ENCODE measurements at places on chromosomes 2 and 18.
A peak's percentile ranks its signal among the peaks of the same experiment; 100 is the strongest.

GRCh38 chr2:30382995-30383394, 64.1 kb upstream of the LCLAT1 start:
- DNase-seq, result no peak

DNA sequence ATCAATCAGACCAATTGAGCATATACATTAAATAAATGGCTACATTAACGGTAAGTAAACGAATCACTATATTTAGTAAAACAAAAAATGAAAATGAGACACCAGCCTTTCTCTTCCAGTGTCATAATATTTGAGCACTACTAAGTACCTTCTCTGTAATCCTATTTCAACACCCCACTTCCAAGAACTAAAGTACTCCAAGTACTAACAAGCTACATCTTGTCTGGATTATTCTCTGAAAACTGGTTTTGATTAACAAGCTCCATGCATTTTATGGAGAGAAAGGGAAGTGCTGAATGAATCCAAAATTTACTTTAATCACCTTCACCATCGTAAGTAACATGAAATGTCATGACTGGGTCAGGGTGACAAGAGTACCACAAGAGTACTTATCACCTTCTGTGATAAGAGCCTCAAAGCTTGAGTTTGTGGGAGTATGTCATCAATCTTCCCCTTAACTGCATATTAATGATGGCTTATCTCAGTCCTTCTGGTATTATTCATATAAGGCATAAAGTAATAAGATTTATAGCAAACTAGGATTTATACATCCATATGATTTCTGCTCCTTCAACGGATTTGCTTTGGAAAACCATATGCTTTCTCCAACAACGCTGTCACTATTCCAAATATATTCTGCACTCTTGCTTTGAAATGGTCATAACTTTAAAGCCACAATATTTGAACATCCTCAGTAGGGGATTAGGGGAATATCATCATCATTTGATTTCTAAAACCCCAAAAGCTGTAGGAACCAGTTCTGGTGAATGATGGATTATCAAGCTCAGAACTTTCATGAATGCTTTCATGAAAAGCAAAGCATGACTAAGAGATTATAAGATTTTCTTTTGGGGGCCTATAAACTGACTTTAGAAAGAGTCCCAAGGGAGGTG, 127.0 kb downstream of the ANTXR1 start:
- DNase-seq, result no peak

DNA sequence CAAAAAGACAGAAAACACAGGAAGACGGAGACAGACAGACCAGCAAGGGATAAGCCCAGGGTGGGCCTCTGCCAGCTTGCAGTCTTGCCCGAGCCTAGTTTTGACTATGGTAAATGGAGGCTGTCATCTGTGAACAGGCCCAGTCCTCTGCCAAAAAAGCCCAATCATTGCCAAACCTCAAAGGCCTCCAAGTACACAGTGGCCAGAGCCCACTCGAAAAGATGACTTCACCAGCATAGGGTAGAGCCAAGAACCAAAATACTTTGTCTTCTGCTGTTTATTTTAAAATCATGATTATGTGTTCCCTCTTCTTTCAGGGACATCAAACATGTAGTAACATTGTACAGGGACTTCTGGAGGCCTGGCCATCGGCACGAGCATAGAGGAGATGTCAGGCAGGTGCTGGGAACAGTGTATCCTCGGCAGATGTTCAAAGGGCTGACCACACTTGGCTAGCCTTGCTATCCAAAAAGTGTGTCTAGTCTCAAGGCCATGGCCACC, 66.0 kb downstream of the TTC32 start:
- DNase-seq, result no peak

DNA sequence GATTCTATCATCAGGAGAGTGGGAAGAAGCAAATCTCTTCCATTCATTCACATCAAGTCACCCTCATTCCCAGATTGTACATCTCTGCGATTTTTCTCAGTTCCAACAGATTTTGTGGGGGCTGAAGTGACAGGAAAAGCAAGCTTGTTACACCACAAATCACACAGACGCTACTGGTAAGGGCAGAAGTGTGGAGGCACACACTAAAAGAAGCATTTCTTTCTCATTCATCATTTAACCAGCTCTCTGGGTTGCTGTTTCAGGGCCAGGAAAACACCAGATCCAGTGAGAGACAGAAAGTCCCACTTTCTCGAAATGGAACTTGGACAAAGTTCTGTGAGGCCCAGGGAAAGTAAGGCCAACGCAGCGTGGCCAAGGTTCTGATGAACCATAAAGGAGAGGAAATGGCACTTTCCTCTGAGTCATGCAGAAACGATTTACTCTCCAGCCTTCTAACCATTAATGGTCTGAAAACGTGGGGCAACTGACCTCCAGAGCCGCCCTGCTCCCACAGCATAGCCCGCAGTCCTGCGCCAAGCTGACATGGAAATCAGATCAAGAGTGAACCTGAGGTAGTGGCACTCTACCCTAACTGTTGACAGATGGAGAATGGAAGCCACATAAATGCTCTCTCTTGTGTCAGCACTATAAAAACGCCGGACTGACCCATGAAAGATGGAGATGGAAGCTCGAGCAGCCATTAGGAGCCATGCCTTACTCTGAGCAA, 191.0 kb downstream of the C1D start:
- no peak for DNase-seq

DNA sequence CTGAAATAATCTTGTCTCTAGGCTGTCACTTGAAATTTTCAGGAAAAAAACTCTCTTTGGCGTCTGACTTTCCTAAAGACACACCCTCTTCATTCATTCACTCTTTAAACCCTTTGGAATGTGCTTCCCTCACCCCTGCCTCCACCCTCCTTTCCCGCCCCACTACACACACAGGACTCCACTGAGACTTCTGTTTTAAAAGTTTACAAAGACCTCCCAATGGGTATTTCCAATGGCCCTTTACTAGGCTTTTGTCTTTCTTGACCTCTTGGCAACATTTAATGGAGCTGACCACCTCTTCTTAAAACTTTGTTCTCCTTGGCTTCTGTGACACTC, 96.1 kb downstream of the RBMS1 start:
- no peak for DNase-seq

- DNase-seq, result no peak
These were observed 1451.3 kb upstream of the SLC39A10 start for GRCh38 chr2:194205568-194206227.

GRCh38 chr2:48601349-48601748, 16.3 kb upstream of the GTF2A1L start:
- peak; percentile 1 for DNase-seq

DNA sequence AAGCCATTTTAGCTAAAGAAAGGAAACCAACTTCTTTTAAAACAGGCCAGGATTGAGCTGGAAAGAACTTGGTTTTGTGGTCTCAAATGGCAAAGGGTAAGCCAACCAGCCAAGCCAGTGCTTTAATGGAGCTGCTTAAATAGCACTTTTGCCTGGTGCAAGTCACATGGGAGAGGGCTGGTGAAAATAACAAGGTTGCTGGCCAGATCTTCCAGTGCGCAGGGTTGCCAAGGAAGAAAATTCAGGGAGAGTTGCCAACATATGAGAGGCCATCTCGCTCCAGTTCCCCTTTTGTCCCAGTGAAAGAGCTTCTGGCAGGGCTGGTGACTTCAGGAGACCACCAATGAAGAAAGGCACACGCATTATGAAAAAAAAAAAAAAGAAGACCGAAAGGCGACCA, 57.3 kb downstream of the IRS1 start:
- DNase-seq, result no peak

GRCh38 chr2:74168739-74169138, 9.9 kb downstream of the MOB1A start:
- no peak for DNase-seq

DNA sequence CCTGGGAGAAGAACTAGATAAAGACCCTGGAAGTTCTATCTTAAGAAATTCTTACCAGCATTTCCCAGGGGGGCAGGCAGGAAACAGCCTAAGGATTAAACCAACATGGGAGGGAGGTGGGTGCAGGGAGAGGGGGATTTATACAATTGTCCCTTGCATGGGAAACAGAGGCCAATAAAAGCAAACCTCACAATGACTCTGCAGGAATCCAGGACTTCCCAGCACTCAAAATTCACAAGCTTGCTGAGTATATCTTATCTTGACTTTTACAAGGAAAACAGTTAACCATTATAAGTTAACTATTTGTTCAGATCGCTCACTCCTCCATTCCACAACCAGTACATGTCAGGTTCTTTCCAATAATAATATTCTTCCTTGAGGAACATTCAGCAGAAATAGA, 241.3 kb downstream of the MREG start:
- DNase-seq, result no peak

DNA sequence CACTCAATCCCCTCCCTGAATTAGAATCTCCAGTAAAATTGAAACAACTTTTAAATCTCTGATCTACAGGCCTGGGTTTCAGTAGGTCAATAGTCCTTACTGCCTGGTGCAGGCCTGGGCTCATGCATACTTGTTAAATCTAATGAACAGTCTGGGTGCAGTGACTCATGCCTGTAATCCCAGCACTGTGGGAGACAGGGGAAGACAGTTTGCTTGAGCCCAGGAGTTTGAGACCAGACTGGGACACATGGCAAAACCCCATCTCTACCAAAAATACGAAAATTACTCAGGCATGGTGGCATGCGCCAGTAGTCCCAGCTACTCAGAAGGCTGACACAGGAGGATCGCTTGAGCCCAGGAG, 94.7 kb upstream of the SP3 start:
- DNase-seq, result no peak

DNA sequence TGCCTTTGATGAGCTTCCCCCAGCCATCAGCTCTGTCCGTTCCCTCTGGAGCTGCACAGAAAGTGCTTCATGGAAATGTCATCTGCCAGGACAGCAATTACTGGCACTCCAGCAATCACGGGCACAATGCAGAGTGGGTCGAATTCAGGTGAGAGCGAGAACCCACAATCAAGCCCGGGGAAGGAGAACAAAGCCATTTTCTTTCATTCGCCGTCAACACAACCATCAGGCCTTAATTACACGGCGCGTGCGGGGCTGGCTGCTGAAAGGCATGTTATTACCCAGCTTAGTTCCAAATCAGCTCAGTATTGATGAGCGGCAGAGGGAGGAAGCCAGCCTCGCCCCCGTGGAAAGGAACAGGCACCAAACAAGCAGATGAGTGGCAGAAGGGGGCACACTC, 143.9 kb downstream of the MYT1L start:
- no peak for DNase-seq

DNA sequence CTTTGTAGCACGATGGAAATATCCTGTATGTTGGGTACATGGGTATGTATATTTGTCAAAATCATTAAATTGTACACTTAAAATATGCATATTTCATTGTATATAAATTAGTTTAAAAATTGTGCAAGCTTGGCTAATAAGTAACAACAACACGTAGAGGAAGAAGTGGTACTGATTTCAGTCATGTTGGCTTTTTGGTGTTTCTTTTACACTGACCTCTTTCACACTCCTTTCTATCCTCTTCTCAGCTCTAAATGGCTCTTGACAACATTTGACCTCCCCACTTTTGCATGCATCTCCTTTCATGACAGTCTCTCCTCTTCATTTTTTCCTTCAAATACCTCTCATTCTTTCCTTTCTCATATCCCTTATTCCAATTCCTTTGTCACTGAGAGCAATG, 801.4 kb upstream of the ZEB2 start:
- DNase-seq, result no peak

DNA sequence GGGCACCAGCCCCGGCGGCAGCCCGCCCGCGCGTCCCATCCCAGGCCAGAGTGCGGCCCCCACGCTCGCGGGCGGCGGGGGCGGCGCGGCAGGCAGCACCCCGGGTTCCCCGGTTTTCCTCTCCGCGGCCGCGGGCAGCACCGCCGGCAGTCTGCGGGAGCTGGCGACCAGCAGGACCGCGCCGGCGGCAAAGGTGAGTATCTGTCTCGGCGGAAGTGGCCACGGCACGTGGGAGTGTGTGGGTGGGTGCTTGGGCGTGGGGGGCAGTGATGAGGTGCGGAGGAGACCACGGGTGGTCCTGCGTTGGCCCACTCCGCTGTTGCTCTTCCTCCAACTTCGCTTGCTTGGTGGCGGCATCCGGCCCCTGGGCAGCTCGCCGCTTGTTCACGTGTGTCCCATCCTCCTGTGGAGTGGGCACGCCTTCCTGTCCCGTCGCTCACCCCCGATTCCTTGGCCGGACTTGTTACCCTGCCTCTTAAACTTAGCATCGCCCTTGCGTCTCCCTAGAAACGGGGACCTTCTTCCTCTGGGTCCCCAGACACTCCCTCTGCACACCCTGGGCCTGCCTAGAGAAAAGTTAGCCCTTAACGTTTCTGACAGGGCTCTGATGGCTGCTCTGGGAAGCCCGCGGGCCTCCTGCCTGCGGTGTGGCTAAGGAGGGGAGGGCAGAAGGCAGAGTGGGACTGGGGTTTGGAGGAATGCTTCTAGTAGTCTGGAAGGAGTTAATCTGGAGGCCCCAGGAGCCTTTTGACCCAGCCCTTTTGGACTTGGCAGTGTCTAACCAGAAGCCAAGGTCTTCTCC, 1.1 kb downstream of the SH3RF3 start:
- DNase-seq, result no peak

GRCh38 chr2:216015722-216016464, 2.5 kb upstream of the MREG start:
- no peak for DNase-seq

- no peak for DNase-seq
These were observed 67.0 kb downstream of the ZNF521 start for GRCh38 chr18:25284861-25285550.

- no peak for DNase-seq
These were observed 333.3 kb downstream of the HRH4 start for GRCh38 chr18:24793742-24794141.

- DNase-seq, result no peak
These were observed 219.3 kb downstream of the SPP2 start for GRCh38 chr2:234269769-234270204.

DNA sequence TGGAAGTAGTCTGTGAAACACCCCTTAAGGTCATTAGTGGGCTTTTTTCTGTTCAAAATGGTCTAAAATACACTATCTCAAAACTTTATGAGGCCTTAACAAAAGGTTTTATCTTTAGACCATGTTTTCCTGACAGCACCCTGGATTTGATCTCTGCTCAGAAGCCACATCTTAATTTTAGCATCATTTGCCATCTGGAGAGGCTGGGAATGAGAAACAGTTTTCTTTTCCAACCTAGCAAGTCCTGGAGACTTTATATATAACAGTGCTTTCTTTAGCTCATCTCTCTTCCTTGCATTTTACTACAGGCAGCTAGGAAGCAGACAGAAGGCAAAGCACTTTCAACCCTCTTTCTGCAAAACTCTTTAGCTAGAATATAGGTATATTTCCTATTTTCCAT, 62.7 kb upstream of the CYTIP start:
- no peak for DNase-seq

GRCh38 chr2:212245880-212246279, 292.7 kb downstream of the ERBB4 start:
- no peak for DNase-seq

DNA sequence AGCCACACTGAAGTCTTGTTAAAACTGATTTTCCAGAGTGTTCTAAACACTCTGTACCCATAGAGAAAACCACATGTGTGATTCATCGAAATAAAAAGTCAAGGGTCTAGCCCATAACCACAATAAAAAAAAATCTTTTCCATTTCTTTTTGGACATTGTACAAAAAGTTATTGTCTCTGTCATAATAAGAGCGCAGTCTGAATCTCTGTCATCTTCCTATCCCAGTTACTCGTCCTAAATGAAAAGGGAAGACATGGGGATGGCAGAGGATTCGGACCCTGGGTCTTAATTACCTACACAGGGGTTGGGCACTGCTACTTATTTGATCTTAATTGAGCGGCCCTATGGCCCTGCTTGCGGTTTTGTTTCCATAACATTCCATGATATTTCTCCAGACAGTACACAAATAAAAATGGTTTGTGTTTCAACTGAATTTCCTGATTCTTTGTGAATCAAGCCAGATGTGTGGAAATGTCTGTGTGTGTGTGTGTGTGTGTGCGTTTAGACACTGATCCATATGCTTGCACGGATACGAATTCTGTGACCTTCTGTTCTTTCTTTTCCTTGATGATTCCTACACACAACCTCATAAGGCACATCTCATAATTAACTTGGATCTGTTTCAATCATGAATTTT, 133.4 kb upstream of the SPATS2L start:
- no peak for DNase-seq
